Amygdala (tissue), 56 donors: ENCODE measurements at places on chromosomes 1 and 21.

- DNase-seq: no peak
These were observed 40.0 kb upstream of the IKBKE start for GRCh38 chr1:206430031-206430983.

- no peak for DNase-seq
These were observed 273.4 kb upstream of the CACYBP start for GRCh38 chr1:174726167-174726879.

DNA sequence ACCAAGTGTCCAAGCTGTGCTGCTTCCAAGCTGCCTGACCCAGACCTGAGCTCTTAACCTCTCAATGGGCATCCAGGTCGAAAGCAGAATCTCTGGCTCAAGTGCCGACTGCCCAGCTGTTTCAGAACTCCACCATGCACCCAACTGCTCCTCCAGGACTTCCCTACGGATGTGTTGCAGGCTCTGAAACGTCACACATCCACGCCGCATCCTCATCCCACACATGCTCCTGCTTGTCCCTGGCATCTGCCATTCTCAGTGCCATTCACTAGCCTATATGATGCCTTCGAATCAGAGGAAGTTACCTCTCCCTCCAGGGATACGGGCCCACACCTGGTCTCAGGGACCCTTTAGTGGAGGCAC is 11.2 kb downstream of the PDZK1IP1 start:
- no peak for DNase-seq

DNA sequence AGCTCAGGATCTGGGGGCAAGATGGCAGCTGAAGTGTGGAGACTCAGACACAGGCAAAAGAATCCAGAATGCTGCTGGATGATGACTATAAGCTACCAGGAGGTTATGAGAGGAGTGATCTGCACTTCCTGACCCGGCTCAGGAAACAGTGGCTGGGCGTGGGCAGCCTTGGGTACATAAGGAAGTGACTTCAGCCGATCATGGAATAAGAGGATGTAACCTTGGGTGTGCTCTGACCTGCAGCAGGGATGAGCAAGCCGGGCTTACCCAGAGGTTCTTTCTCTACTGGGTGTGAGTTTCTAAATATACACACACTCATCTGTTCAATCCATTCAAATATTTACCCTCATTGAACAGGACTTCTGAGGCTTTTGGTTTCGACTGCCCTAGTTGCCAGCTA is 62.7 kb downstream of the CD34 start:
- DNase-seq: no peak

- no peak for DNase-seq
These were observed 7.8 kb upstream of the HSD17B7 start for GRCh38 chr1:162782671-162783070.

GRCh38 chr1:108913105-108913948 is 36.5 kb downstream of the GPSM2 start:
- DNase-seq: no peak

GRCh38 chr21:43904331-43904781 is 39.3 kb downstream of the AGPAT3 start:
- no peak for DNase-seq

- no peak for DNase-seq
These were observed 517 bp downstream of the LRIG2 start for GRCh38 chr1:113073479-113073950.

DNA sequence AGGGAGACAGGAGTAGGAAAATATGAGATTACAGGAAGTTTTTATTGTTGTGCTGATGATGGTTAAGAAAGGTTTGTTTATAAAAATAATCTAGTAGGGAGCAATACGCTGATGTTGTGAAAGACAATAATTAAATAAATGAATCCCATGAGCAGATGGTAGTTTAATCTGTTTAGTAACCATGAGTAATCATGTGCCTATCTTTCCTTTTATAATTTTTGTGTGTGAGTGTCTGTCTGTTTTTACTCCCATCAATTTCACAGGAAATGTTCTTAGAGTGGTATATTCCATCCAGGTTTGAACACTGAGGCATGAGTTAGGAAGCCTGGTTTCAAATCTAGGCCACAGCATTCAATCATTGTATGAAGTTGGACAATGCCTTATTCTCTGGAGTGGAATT is 180.5 kb downstream of the OLFM3 start:
- no peak for DNase-seq

- no peak for DNase-seq
These were observed 145.5 kb downstream of the IGSF21 start for GRCh38 chr1:18253093-18253492.

DNA sequence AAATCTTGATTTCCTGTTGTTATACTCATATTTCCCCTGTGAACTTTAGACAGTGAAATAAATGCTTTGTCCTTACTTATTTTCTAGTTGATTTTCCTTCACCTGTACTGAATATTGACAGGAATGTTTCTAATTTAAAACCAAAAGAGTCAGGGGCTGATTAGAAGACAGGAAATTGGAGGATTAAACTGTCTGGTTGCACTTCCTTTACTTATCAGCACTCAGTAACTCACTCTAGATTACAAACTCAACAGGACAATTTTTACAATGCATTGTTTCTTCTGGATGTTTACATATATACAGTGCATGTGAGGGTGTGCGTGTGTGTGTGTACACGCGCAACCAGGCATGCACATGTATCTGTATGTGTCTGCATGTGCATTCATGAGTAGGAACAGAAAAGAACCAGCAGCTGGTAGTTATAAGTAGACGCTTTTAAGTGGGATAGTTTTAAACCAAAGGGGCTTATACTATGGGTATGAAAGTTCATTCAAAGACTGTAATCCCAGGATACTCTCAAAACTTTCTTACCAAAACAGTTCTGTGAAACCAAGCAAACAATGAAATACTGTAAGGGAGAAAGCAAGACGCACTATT is 212.0 kb upstream of the NFIA start:
- no peak for DNase-seq

DNA sequence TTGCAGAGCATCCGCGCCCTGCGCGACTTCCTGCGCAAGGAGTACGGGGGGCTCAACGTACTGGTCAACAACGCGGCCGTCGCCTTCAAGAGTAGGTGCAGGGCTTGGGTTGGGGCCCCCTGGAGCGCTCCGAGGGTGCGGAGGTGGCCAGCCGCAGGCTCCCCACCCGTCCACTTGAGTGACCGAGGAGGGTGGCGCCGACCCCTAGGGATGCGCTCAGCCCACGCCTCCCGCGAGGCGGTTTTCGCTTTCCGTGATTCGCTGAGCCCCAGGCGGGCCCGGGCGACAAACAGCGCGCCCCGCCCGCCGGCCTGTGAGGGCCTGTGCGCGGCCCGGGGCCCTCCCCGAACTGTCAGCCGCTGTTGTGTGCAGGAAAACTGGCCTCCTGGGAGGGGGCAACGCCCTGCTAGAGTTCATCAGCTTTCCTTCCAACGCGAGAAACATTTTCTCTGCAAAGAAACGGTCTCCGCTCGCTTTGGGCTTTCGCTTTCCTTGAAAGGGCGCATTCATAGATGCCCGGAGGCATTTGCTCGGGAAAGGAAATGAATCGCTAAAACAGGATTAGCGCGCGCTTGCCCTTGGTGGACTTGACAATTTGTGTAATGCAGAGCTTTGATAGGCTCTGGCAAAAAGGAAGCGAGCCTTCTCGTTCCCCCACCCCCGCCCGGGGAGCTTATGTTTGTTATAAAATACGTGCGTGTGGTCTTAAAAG is 668 bp downstream of the CBR3 start:
- no peak for DNase-seq

DNA sequence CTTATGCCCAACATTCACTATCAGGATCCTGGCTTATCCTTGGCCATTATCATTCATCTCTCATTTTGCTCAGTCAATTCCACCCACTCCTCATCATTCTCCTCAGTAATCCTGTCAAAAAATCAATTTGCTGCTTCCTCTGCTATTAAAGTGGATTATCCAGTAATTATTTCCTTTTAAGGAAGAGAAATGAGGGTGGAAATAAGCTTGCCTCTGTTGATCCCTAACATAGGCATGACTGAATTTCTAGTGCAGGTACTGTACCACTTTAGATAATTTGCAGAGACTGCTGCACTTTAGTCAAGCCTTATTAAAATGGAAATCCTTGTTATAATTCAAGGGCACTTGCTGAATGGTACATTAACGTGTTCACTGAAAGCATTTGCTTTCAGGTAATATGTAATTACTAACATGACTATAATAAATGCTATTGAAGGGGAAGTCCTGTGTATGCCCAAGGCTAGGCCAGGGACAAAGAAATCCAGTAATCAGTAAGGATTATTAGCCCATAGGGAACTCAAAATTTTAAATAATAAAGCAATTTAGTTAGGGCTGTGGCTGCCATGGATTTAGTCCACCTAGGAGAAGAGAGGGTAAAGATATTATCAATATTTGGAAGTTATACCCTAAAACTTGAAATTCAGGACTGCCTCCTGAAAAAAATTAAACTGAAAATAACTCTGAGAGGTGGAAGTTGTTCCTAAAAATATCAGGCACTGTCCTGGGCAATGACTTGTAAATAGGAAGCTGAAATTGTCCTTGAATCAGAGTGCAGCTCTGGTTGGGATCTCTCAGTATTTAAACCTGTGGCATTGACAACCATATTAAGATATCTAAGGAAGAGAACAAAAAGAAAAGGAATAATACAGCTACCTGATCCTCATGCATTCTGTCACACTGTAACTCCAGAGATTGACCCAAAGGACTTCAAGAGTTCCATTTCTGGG is 43.4 kb downstream of the RGS2 start:
- DNase-seq: no peak

DNA sequence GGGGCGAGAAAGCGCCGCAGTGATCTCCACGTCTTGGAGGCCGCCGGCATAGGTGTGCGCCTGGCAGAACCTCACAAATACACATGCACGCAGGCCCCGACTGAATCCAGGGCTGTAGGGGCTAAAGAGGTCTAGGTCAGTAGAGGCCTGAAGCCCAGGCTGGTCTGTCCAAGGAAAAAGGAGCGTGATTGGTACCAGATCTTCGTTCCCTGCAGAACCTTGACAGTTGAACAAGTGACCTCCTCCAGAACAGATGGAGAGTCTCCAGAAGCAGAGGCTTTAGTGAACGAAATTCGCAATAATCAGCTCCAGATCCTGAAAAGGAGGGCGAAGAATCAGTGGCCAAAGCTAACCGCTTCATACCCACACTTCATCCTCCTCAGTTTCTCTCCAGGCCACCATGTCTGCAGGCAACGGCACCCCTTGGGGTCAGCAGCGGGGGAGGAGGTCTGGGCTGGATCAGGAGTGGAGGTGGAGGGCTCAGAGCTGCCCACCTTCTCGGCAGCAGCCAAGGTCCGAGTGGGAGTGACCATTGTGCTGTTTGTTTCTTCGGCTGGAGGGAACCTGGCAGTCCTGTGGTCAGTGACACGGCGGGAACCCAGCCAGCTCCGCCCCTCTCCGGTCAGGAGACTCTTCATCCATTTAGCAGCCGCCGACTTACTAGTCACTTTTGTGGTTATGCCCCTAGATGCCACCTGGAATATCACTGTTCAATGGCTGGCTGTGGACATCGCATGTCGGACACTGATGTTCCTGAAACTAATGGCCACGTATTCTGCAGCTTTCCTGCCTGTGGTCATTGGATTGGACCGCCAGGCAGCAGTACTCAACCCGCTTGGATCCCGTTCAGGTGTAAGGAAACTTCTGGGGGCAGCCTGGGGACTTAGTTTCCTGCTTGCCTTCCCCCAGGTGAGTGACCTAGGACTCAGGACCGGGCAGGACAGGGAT is 749 bp upstream of the PEX11B start:
- DNase-seq: peak; percentile 28

- DNase-seq: no peak
These were observed 120.3 kb downstream of the ZBTB18 start for GRCh38 chr1:244171241-244171985.

GRCh38 chr1:25987951-25988350 is 9.9 kb downstream of the PAFAH2 start:
- DNase-seq: no peak

DNA sequence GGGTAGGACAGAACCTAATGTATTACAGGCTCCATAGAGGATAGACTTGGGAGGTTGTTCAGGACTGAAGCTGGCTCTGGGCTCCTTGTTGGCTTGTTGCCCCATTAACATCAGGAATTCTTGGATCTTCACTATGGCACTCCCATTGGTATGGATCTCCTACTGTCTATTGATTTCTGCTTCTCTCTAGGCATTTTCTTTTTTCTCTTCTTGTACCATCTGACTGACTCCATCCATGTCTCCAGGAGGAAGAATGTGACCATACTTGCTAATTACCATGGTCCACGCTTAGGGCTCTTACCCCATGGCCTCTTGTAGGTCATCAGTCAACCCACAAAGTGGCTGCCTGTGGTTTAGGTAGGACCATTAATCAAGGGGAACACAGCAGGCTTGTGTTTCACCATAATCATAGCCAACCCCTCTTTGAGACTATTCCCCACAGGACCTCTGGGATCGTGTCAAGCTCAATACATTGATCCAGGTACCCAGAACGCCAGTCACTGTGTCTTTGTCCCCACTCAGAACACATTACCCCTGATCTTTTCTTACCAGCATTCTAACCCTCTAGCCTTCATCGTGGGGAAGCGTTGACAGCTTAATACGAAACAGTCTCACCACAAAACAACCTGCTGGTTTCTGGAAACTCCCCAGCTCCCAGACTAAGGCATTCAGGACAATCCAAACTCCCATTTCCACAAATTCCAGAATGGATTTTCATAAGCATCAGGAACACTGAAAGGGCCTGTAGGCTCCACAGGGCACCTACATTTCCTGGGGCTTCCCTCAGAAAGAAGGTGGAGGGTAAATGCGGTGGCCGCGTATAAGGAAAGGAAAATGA is 97.1 kb downstream of the ETS2 start:
- no peak for DNase-seq

- peak; percentile 61 for DNase-seq
These were observed 11.5 kb upstream of the COL16A1 start for GRCh38 chr1:31715087-31715872.

DNA sequence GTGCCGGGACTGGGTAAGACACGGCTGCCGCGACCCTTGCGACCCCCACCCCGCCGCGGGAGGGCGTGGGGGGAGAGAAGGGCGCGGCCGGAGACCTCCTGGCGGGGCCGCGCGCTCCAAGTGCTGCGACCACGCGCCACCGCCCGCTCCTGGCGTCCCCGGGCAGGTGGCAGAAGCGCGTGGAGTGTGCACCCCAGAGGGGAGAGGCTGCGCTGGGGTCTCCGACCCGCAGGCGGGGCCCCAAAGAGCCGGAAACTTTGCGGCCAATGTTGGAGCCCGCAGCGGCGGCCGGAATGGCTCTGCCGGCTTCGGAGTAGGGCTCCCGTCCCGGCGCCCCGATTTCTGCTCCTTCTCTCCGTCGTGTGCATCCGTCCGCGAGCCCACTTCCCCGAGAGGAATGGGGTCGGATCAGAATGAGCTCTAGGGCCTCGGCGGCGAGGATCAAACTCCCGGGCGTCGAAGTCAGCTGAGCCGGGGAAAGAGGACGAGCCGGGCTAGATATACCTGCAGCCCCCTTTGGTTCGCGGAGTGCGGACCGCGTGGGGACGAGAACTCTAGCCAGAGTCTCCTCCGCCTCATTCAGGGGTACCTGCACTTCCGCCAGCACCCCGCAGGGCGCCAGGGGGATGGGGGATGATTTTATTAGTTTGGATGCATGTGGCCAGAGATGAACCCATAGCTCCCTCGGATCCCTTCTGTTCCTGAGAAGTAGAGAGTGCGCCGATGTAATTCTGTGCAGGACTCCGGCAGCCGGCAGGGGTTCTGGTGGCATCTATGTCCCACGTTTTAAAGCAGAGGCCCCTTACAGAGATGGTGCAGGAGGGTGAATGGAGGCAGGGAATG is 751 bp downstream of the STUM start:
- no peak for DNase-seq
